Fibroblast of villous mesenchyme (primary cell): ENCODE measurements at places on chromosomes 13 and 19. TPM values are rescaled to one million over a fixed set of nuclear protein-coding genes. Genes with fewer than 3 reads are reported as not detected.
A peak's percentile ranks its signal among the peaks of the same experiment; 100 is the strongest.

Gene LPAR6
- total RNA-seq: 10.3 and 16.4 TPM in 2 replicates

Gene HNRNPUL1
- total RNA-seq: 123 and 128 TPM in 2 replicates

Gene IGFL1
- not detected in 2 replicates for total RNA-seq

Gene ZNF468
- 12.6 and 16.8 TPM in 2 replicates for total RNA-seq

Gene STAP2
- total RNA-seq: 9.9 and 10.6 TPM in 2 replicates

Gene SCEL
- total RNA-seq: not detected in 2 replicates

Gene CRB3
- 0.43 TPM in 1 of 2 replicates, not detected in the other for total RNA-seq

Gene ANKRD10
- total RNA-seq: 60.5 and 89.5 TPM in 2 replicates

Gene C5AR1
- 0.32 and 0.43 TPM in 2 replicates for total RNA-seq

Gene TUBA3C
- total RNA-seq: not detected in 2 replicates

Gene ZNF763
- 0.32 and 0.86 TPM in 2 replicates for total RNA-seq

Gene MYO1F
- 0.32 and 1.3 TPM in 2 replicates for total RNA-seq

Gene PRKCG
- total RNA-seq: under 0.01 and 0.43 TPM in 2 replicates

Gene CAMSAP3
- total RNA-seq: not detected in 2 replicates

DNA sequence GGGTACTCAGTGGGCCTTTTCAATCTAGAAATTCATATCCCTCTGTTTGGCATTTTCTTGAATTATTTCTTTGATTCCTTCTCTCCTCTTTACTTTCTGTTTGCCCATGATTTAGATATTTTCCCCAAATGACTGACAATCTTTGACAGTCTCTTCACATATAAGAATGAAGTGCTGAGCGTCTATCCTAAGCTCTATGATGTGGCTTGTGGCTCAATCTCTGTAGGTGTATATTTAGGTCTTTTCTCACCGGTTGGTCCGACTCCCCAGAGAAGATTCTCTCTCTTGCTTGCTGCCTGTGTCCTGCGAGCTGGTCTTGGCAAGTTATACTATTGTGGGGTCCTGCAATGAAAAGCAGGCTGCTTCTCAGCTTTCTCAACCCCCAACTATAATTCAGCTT lies 29.0 kb downstream of the FLT3 start:
- no peak for DNase-seq

DNA sequence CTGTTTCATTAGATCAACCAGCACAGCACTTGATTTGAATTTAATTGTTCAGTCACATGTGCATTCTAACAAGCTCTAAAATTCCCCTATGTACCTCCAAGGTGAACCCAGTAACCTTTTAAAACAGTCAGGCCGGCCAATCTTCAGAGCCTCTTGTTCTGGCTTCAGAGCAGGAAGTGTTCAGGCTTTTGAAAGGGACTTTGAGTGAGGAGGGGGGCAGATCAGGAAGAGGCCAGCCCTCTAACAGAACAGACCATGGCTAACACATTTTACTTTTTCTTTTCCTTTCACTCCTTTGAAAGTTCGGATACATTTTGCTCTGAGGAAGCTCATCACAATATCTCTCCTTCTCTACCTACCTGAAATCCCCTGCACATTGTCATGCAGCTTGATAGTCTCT lies 390.3 kb downstream of the TBC1D4 start:
- no peak for DNase-seq

- DNase-seq: peak; percentile 27
Observed at GRCh38 chr19:18849838-18850400, 18.2 kb downstream of the UPF1 start.

DNA sequence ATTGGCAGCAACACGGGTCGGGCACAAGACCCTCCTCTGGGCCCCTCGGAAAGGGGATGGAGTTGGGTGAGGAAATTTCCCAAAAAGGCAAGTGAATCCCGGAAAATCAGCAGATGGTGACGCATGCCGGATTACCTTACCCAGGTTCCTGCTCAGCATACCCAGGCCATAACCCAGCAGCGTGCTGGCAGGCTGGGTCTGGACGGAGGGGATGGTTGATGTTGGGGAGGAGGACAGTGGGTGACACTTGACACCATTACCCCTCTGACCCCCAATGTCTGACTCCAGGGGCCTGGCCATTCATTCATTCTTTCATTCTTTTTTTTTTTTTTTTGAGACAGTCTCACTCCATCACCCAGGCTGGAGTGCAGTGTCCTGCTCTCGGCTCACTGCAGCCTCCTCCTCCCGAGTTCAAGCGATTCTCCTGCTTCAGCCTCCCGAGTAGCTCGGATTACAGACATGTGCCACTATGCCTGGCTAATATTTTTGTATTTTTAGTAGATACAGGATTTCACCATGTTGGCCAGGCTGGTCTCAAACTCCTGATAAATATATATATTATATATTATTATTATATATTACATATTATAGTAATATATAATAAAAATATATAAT lies 799 bp downstream of the PVR start:
- peak; percentile 61 for DNase-seq

GRCh38 chr13:40064154-40065097 lies 409.0 kb downstream of the COG6 start:
- peak; percentile 90 for DNase-seq

DNA sequence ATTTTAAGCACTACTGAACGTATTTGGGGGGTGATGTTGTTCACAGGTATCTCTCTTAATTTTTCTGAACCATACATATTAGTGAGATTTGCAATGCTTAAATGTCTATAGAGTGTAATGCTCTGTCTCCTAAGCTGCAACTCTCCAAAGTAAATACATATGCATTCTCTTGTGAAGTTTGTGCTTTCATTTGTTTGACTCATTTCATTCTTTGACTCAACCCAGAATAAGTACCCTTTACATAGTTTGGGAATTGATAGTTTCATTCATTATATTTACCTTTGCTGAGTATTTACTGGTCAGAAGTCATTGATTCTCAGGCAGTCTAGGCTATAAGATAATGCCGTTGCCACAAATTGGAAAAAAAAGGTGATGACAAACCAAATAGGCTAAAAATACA lies 406.9 kb downstream of the FGF9 start:
- DNase-seq: no peak

DNA sequence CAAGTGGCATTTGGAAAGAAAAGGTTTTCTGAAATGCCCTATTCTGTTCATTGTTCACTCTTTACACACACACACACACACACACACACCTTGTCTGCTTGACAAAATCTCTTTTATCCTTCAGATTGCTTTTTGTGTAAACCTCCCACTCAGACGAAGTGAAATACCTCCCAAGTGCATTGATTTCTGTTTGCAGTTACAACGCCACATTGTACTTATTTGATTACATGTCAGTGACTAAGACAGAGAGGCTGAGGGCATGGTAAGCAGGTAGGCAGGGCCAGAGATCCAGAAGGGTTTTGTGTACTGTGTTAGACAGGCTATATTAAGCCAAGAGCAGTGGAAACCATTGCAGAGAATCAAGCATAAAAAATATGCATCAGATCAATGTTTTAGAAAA lies 561.8 kb downstream of the GPC6 start:
- DNase-seq: no peak

DNA sequence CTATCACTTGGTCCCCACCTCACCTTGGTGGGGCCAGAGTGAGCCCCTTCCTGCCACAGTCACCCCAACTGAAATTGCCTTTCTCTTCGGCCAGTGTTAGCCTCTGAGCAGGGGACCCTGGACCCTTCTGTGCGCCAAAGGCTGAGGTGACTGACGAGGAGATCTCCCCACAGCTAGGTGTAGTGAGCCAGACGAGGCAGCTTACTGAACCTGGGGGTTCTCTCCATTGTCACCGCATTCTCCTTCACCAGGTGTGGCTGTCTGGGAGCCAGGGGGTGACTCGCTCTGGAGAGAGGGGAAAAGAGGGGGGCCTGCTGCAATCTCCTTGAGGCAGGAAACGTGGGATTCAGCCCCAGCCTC lies 1.3 kb downstream of the RPS28 start:
- DNase-seq: no peak

DNA sequence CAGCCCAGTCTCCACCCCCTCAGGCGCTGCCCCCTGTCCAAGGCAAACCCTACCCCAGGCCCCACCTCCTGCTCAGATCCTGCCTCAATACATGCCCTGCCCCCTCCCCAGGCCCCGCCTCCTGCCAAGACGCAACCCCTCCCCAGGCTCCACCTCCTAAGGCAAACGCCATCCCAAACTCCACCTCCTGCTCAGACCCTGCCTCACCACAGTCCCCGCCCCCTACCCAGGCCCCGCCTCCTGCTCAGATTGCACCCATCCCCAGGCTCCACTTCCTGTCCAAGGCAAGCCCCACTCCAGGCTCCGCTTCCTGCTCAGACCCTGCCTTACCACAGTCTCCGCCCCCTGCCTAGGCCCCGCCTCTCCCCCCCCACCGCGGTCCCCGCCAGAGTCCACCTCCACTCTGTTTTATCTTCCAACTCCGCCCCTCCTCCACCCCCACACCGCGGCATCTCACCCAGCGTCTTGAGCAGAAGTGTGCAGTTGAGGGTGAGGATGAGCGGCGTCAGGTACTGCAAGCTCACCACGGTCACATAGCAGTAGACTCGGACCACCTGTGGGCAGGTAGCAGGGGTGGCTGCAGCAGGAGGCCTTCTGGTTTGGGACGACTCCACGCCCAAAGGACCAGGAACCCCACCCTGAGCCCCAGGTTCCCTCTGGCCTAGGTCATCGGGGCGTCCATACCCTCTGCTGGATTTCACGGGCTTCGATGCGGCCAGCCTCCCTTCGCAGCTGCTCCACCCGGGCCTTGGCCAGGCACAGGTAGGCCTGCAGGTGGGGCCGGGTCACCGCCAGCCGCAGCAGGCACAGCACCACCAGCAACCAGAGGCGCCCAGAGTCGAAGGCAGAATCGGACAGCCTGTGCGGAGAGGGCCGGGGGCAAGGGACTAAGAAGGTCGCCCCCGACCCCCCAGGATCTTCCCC lies 17.7 kb downstream of the TMEM161A start:
- DNase-seq: peak; percentile 89

GRCh38 chr13:41139296-41139966 lies 6.8 kb upstream of the KBTBD6 start:
- peak; percentile 30 for DNase-seq

- DNase-seq: no peak
Observed at GRCh38 chr19:44744871-44745332, 3.6 kb upstream of the BCL3 start.

DNA sequence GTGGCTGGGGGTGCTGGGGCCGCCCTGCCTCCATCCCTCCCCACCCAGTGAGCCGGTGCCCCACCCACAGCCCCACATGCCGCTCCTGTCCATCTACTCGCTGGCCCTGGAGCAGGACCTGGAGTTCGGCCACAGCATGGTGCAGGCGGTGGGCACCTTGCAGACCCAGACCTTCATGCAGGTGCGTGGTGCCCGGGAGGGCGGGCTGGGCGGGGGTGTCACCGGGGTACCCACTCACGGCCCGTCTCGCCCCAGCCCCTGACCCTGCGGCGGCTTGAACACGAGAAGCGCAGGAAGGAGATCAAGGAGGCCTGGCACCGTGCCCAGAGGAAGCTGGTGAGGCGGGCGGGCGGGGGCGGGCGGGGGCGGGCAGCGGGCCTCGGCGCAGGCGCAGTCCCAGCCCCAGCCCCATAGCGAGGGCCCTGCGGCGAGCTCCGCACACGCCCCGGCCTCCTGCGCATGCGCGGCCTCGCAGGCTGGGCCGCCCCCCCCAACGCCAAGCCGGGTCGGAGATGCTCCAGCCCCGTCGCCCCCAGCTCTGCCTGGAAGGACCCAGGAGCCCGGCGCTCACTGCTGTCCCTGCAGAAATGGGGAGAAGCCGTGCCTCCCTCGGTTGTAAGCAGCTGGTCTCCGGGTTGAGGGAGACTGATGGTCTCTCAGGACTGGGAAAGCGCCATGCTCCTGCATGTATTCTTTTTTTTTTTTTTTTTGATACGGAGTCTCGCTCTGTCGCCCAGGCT lies 7.7 kb downstream of the ARHGAP45 start:
- peak; percentile 75 for DNase-seq

DNA sequence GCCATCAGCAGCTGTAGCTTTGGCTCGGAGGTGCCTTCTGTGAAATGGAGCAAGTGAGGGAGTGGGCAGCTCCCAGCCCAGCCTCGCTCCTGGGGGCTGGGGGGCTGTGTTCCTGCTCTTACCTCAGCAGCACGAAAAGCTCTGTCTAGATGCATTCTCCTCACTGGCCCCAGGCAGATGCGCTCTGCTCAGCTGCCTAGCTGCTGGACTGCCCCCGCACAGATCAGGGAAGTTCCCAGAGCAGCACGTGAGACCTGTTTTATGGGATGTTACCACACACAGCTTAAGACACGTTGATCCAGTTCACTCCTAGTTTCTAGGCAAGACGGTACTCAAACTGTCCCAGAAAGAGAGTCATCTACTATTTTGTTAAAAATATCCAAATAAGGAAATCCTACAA lies 13.6 kb downstream of the LCP1 start:
- DNase-seq: peak; percentile 88

- peak; percentile 29 for DNase-seq
Observed at GRCh38 chr13:22086597-22087330, 415.9 kb downstream of the FGF9 start.

DNA sequence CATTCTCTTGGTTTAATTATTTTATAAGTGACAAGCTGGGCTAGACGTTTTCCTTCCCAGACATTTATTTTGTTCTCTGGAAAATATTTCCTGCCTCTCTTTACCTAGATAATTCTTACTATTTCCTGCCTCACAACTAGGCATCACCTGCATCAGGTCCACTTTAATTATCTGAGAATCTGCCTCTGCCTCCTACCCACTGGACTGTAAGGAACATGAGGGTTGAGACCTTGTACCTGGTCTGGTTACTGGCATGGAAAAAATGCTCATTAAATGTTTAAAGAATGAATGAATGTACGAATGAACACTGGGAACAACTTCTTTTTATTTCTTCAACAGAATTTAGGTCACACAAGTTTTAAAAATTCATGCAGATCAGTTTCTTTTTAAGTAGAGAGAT lies 13.4 kb upstream of the METTL21C start:
- no peak for DNase-seq

GRCh38 chr13:42279080-42279479 lies 7.1 kb downstream of the AKAP11 start:
- no peak for DNase-seq

DNA sequence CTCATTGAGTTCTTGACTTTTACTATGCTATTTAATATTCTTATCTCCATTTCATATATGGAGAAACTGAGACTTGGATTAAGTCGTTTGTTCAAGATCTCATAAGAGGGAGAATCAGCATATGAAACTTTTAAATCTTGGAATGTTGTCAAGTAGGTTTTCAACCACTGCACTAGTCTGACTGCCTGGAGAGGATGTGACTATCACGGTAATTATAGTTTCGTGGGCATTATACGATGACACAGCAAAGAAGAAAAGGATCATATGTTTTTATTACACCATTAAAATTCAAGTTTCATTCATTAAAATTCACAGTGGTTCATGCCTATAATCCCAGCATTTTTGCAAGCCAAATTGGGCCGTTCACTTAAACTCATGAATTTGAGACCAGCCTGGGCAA lies 555.2 kb downstream of the SLITRK1 start:
- DNase-seq: no peak

DNA sequence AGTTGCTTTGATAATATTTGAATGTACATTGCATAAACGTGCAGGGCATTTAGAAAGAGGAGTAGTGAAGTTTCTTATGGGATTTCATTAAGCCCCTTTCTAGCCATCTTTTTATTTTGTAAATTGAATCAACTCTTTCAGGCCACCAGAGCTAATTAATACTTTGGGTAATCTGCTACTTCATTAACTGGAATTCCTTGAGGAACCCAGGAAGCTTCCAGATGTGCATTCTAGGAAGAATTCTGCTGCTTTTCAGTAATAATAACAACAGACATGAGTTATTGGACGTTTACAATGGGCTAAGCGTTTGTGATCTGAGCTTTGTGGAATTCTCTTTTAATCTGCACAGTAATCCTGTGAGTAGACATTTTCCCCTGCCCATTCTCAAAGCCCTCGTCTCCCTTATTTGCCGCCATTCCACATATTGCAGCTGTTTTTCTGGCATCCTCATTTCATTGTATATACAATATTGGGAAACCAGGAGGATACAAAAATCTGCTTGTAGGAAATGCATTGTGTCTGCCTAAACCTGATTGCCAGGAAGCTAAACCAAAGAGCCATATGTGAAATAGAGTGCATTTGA lies 103.9 kb downstream of the HS6ST3 start:
- DNase-seq: no peak
